NCI-H1092 treated with DMSO at 0.1 percent for 48 hours (cell line): ENCODE measurements at places on chromosomes 11 and 22.

GRCh38 chr22:23774114-23774921 is 1.7 kb downstream of the MMP11 start:
- no peak for DNase-seq

DNA sequence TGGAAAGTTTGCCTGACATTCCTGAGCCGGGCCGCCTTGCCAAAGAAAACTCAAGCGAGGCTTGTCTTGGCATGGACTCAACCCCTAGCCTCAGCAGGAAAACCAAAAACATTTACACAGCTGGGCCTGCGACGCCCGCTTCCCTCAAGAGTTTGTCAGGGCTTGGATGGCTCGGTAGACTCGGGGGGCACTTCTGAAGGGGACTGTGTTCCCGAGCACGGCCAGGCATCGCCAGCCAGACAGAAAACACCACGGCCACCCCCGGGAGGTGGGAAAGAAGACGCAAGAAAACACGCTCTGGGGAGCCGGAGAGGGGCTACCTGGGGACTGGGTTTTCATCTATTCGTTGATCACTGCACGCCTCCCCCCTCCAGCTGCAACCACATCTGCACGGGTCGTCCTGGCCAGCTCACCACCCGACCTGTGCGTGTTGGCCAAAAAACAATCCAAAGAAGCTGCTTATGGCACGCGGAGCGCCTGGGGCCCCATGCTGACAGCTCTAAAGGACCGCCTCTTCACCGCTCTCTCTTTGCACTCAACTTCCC is 380.7 kb downstream of the MN1 start:
- peak; percentile 41 for DNase-seq

DNA sequence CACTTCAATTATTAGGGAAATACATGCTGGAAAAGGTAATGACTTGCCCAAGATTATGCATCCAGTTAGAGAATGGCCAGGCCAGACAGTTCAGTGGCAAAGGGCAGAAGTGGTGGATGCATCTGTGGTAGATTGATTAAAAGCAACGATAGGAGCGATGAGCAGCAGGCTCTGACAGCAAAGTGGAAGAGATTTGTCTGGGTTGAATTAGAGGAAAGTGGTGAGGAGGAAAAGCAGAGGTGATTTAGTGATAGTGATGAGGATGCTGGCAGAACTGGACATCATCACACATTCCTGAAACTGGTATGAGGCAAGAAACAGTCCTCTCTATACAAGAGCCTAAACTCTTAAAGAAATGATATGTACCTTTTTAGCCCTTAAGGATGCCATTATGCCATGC is 12.5 kb downstream of the HSD17B12 start:
- no peak for DNase-seq

DNA sequence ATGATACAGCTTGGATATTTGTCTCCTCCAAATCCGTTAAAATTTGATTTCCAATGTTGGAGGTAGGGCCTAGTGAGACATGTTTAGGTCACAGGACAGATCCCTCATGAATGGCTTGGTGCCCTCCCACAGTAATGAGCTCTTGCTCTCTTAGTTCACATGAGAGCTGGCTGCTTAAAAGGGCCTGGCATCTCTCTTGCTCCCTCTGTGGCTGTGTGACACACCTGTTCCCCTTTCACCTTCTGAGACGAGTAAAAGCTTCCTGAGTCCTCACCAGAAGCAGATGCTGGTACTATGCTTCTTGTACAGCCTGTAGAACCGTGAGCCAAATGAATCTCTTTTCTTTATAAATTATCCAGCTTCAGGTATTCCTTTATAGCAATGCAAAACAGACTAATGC is 3.5 kb downstream of the VPS37C start:
- DNase-seq = no peak

GRCh38 chr11:128686745-128687177 is 7.1 kb upstream of the FLI1 start:
- peak; percentile 37 for DNase-seq

GRCh38 chr22:27851974-27852746 is 50.6 kb upstream of the MN1 start:
- DNase-seq = no peak

DNA sequence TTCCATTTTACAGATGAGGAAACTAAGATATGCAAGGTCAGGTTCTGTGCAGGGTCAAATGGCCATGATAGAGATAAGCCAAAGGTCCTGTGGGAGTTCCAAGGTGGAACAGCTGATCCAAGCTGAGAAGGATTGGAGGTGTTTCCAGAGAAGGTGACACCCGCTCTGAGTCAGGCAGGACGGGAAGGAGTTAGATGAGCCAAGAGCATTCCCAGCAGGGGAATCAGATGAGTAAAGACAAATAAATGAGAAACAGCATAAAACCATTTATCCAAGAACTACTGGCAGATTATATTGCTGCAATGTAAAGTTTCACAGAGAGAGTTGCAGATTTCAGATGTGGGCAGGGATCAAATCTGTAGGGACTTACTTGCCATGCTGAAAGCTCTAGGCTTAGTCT is 18.9 kb upstream of the HEPHL1 start:
- DNase-seq = no peak

DNA sequence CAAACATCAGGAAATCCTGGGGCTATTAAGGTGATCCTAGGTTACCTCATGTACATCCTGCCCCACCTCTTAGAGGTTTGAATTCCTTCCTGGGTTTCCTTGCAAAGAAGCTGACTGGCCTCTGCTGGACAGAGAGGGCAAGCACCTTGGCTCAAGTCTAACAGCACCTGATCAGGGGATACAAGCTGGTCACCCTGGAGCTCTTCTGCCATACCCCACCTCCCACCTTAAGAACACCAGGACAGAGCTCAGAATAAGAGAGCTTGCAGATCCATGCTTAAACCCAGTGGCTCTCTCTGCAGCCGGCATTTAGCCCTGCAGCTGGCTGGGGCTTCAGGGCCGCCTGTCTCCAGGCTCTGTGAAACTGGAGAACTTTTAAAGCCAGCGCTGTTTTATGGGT is 386.6 kb upstream of the NARS2 start:
- peak; percentile 84 for DNase-seq

DNA sequence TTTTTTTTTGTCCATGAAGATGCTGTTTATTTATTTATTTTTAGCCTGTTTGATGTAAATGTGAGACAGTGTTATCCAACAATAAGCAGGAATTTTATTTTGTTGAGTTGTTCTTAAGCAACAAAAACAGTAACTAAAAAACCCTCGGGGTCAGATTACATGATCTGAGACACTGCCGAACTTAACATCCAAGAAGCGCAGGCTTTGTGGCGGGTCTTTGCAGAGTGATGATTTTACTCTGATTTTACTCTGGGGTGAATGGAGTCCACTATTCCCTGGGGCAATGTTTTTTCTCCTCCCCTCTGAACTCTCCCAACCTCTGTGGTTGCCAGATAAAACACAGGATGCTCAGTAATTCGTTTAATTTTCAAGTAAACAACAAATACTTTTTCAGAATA is 450.1 kb upstream of the B3GAT1 start:
- no peak for DNase-seq

- no peak for DNase-seq
These were observed 8.5 kb downstream of the RAB3IL1 start for GRCh38 chr11:61908730-61909316.

DNA sequence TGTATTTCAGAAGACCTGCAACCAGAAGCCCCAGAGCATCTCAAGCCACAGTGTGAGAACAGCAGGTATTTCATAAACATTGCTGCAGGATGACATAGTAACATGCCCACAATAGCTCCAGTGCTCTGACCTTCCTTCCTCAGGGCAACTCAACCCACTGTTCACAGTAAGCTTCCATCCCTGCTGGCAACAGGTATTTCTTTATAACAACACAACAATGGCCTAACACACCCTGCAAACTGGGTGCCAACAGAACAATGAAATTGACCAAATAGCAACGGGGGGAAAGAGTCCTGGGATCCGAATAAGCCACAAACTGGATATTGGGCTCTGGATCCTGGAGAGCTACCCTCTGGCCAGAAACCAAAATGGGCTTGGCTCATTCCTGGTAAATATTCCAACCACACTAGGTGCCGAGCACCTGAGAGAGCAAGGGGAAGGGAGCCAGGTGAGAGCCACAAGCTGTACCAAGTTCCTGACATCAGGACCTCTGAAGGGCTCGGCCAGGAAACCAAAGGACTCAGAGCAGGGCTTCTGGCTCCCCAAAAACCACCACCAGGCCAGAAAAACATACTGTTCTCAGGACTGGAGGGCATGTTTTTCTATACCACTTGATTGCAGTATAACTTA is 99.5 kb downstream of the MICAL3 start:
- no peak for DNase-seq

DNA sequence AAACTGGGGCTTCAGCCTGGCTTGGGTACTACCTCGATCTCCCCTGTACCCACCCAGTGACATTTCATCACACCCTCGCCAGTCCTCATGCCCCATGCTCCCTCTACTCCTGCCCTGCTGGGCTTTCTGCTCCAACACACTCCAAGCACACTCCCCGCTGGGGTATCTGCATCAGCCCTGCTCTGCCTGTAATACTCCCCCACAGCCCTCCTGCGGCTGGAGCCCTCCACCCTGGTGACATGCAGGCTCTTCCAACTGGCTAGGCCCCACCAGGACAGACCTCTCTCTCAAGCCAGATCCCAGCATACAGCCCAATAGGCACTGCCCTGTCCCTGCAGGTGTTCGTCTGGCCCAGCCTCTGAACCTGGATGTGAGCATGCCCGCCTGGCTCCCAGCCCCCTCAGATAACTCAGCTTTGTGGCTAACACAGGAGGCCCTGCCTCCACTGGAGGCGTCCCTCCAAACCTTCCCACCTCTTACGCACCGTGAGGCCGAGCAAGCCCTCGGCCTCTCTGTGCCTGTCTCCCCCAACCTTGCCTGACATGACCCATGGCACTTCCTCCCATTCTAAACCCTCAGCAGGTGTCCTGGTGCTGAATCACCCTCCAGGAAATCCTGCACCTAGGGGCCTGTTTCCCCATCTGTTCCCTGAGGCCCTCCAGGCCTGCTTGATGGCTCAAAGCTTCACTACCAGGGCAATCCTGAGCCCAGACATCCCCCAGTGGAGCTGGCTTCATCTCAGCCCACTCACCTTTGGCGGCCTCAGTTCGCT is 33.5 kb upstream of the TXNRD2 start:
- peak; percentile 61 for DNase-seq

DNA sequence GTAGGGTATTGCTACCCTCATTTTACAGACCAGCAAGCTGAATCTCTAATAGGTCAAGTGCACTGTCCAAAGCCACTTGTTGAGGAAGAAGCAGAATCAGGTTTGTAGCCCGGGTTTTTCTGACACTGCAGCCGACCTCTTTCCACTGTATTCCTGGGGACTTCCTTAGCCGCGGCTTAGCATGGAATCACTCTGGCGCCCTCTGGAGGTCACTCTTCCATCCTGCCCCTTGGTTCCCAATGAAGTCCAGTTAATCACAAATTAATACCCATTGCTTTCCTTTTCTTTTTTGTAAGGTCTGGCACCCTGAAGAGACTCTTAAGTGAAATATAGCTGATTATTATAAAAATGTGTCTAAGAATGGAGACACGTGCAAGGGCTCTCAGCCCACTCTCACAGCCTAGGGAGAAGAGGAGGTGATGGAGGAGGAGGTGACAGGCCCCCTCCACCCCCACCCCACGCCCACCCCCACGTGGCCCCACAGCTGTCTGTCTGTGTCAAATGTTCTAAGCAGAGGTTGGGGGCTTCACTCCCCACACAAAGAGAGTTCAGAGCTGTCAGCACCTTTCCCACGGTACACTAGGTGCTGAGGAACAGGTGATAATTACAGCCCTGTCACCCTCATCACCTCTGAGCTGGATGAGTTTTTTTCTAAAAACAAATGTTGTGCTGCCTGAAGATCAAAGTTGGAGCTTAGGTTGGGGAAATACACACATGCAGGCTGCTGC is 57.7 kb upstream of the DRD2 start:
- DNase-seq = peak; percentile 81

GRCh38 chr22:50323900-50324299 is 2.9 kb downstream of the DENND6B start:
- no peak for DNase-seq

DNA sequence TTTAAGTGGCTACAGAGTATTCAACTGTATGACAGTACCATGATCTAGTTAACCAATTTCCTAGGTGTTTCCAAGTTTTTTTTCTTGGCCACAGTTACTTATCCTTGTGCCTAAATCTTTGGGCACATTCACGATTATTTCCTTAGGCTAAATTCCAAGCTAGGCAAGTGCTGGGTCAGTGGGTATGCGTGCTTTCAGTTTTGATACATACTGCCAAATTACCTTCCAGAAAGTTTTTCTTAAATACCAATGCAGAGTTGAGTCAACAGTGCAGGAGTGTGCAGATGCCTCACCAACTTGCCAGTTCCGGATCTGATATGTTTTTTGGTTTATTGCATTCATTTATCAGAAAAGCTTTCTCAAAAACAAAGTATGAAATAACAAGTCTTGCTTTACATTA is 67.9 kb upstream of the OR4B1 start:
- DNase-seq = no peak

- DNase-seq = no peak
These were observed 48.7 kb upstream of the APOA1 start for GRCh38 chr11:116885951-116886655.

- DNase-seq = peak; percentile 63
These were observed 2.7 kb upstream of the GAB2 start for GRCh38 chr11:78420255-78420764.

DNA sequence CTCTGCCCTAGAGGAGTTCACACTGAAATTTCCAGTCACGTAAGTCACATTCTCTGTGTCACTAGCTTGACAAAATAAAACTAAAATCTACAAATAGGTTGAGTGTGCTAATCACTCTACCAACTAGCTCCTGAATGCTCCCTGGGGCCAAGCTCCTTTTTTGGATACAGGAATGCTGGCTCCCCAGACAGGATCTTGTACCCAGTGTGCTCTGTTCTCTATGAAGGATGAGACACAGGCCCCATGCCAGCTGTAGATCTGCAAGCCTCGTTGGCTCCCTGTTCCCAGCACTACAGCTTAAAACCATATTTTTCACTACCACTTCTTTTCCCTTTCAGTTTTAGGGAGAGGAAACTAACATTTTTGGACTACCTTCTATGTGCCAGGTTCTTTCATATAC is 3.7 kb upstream of the IPO7 start:
- no peak for DNase-seq

DNA sequence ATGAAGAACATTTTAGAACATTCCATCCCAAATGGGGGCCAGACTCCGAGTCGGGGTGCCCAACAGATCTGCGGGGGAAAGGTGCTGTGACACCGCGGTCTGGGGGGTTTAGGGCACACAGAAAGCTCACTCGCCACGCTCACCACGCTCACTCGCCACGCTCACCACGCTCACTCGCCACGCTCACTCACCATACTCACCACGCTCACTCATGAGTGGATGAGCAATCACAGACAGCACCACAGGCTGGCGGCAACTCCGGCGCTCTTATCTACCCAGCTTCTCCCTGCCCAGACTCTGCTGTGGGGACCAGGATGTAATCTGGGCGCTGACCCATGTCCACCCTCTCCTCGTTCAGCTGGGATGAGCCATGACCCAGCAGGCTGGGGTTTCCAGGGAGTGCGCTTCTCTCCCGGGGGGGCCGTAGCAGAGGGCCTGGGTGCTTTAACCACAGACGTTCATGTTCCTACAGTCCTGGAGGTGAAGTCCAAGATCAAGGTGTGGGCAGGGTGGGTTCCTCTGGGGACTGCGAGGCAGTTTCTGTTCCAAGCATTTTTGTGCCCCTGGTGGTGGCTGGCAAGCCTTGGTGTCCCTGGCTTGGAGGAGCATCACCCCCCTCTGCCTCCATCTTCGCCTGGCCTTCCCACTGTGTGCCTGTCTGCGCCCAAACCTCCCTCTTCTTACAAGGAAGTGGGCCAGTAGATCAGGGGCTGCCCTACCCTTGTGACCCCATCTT is 141.2 kb downstream of the CTTN start:
- no peak for DNase-seq

GRCh38 chr11:58913685-58914084 is 25.6 kb upstream of the GLYATL1 start:
- DNase-seq = no peak
